Muscle of arm (tissue), 14 donors: ENCODE measurements at places on chromosomes 4 and X. TPM values are rescaled to one million over a fixed set of nuclear protein-coding genes. Genes with fewer than 3 reads are reported as not detected.
A peak's percentile ranks its signal among the peaks of the same experiment; 100 is the strongest.

DNA sequence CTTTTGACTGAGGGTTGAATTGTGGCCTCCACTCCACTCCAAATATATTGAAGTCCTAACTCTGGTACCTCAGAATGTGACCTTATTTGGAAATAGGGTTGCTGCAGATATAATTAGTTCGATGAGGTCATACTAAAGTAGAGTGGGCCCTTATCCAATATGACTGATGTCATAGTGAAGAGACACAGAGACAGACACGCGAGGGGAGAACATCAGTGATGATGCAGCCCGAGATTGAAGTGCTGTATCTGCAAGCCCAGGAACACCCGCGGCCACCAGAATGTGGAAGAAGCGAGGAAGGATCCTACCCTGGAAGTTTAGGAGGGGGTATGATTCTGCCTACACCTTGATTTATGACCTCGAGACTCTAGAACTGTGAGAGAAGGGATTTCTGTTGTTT is 279.0 kb downstream of the ANKRD50 start:
- no peak for DNase-seq

DNA sequence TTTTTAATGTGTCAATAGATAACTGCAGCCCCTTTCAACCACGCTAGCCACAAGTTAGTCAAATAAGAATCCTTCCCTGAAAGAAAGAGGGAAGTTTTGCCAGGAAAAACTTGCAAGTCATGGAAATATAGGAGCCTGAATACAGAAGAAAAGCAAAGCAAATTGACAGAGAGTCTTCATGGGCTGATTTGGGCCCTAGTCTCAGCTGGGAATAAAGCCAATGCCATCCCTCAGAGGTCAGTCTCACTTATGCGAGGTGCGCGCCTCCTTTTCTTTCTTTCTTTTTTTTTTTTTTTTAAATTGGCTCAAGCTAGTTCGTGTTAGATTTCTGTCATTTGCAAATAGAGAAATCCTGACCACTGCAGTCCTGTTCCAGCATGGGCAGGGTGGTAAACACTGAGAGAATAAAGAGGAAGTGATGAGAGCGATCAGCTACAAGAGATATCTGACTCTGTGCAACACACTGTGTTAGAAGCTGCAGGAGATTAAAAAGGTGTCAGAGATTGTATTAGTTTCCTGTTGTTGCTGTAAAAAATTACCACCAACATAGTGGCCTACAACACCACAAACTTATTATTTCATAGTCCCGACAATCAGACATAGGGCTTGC is 299.7 kb downstream of the LDB2 start:
- DNase-seq: peak; percentile 29

- no peak for DNase-seq
Measured at GRCh38 chrX:121114691-121115090, 67.3 kb downstream of the GLUD2 start.

- DNase-seq: no peak
Measured at GRCh38 chr4:125492957-125493356, 178.2 kb downstream of the FAT4 start.

DNA sequence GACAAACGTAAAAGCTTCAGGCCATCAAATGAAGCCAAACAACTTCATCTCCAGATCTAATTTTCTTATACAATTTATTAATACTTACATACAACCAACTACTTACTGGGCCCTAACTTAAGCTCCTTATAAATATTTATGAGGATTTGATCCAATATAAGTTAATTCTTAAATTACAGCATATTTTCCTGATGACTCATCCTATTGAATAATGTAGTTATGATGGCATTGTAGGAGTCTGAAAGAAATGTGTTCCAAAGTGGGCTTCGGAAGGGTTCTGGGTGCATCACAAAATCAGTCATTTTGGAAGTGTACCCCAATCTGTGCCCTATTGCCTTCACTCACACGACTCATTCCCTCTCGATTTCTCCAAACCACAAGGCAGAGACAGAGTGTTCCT is 455.1 kb upstream of the CTSO start:
- DNase-seq: no peak

- no peak for DNase-seq
Measured at GRCh38 chr4:172243551-172243950, 430.3 kb downstream of the GALNTL6 start.

- DNase-seq: no peak
Measured at GRCh38 chr4:55758066-55758465, 61.5 kb upstream of the EXOC1L start.

DNA sequence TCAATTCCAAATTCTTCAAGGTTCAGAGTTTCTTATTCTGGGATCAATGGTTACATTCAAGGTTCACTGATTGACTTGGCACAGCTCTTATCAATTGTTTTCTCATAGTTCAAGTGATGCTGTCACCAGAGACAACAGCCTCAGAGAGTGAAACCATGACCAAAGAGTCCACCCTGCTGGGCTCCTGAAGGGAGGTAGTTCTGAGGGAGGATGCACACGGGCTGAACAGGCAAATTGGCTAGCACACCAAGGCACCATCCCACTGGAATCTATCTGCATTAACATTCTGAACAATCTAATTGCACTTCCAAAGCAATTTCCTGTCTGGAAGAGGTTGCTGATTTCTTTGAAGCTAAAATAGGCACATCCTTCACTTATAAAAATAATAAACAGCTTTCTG is 16.6 kb upstream of the GAB1 start:
- DNase-seq: no peak

DNA sequence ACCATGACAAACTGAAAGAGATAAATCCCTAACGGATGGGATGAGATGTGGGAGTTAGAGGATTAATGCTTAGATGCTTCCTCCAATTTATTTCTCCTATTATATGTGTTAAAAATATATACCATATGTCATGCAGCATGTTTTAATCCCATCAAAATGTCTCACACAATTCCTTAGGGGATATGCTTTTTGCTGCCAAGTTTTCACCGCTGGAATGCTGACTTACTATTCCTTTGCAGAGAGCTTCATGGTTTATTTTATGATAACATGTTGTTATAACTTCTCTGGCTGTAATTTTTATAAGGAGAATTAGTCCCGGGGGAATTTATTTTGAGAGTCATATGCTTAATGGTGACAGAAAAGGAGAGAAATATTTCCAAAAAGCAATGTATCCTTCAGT is 670.3 kb downstream of the IL1RAPL1 start:
- DNase-seq: peak; percentile 55

DNA sequence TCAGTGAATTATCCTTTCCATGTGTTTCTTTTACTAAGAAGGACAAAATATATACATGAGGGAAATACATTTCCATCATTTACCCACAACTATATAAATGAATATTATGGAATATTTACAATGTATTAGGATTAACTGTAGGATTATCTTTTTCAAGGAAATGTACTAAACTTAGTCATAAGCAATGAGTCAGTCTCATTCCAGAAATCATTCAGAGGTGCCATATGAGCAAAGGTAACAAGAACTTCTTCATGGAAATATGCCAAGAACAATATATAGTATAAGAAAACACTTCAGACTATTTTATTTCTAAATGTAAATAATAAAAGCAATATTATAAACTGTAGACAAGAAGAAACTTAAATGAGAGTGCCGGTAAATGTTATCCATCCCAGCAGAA is 67.1 kb downstream of the USP38 start:
- DNase-seq: no peak

Gene MAGEC2
- polyA plus RNA-seq: not detected

Gene DCAF4L1
- 0.29 TPM for polyA plus RNA-seq
